ENCODE measurements at places on chromosomes 2 and 18.

- DNase-seq, result no peak
Measured at GRCh38 chr18:58302811-58303210, 258.8 kb downstream of the NEDD4L start.

DNA sequence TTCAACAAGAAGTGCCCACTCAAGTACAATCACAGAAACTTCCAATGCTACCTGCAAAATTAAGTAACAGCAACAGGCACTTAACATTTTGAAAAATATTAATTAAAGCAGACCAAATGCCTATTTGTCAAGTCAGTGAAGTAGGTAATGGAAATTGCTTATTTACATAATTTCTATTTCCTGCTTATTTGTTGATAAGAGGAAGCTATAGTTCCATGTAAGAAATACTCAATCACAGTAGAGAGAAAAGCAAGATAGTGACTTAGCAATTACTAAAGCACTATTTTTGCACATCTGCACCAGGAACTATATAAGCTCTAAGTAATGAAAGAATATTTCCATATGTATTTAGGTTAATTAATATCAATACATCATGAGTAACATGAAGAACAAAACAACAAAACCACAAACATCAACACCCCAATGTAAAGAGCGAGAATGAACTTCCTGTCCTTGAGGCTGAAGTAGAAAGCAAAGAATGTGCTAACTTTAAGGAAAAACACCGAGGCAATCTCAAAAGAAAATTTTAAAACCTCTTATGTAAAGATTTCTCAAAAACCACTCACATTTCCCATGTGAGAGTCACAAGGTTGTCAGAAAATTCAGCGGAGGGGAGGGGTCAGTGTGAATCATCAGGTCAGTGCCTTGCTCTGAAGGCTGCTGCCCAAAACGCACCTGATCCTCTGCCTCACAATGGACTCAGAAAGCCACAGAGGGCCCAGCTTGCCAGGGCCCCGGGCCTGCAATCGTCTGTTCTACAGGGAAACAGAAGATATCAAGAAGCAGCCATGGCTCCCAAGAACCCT lies 12.5 kb downstream of the NPC1 start:
- no peak for DNase-seq

DNA sequence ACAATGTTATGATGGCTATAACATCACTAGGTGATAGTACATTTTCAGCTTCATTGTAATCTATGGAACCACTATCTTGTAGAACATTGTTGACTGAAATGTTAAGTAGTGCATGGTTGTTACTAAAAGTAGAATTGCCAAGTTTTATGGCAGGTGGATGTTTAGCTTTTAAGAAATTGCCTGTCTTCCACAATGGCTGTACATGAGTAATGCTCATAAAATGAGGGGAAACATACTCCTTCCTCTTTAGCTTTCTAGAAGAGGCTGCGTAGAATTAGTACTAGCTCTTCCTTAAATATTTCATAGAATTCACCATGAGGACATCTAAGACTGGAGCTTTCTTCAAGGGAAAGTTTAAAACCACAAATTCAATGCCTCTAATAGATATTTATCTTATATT lies 161.0 kb downstream of the TPGS2 start:
- DNase-seq, result no peak

DNA sequence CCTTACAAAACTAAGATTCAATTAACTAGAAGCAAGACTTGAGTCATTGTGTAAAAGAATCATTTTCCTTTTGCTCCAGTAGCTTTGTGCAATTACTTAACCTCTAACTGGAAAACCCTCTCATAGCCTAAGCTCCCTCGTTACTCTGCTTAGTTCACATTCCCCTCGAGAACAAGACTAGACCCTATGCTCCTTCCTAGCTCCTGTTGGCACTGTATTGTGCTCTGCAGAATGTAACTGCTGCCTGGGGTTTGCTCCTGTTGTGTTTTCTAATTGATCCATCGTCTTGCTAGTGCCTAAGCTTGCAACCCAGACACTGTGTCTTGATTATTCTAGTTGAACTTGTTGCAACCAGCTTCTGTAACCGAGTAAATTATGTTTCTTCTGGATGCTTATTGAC lies 347.0 kb downstream of the ZNF804A start:
- no peak for DNase-seq

DNA sequence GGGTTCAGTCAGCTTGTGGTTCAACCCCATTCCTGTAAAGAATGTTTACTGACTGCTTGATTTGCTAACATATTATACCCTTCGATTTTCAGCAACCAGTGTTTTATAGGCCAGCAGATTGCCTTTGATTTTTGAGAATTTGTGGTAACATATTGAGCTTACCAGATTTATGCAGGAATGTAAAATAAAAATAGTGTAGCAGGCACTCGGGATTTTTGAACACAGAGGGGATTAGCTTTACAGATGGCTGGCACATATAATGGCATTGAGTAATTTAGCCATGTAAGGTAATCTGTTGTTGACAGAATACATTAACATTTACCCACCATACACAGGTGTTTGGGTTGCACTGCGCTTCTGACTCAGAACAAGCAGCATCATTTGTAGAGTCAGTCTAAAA lies 354.0 kb downstream of the LRRTM1 start:
- DNase-seq, result no peak

GRCh38 chr2:236998236-236998635 lies 87.5 kb upstream of the COPS8 start:
- DNase-seq, result no peak

DNA sequence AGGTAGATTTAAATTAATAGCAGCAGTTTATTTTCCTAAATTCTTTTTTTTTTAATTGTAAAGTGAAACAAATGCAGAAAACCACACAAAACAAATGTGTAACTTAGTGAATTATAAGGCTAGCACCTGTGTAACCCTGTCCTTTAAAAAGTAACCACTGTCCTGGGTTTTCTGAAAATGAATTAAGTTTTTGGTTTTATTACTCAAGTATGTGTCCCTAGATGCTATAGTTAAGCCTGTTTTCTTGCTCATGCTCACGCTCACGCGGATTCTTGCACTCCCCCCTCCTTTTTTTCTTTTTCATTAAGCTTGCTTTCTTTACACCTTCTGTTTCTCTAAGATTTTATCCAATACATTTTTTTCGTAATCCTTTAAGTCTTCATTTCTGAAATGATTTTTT lies 207.7 kb upstream of the STON1 start:
- no peak for DNase-seq

GRCh38 chr2:134692499-134692898 lies 26.3 kb downstream of the TMEM163 start:
- no peak for DNase-seq

GRCh38 chr2:191170773-191171172 lies 20.0 kb upstream of the STAT4 start:
- no peak for DNase-seq

DNA sequence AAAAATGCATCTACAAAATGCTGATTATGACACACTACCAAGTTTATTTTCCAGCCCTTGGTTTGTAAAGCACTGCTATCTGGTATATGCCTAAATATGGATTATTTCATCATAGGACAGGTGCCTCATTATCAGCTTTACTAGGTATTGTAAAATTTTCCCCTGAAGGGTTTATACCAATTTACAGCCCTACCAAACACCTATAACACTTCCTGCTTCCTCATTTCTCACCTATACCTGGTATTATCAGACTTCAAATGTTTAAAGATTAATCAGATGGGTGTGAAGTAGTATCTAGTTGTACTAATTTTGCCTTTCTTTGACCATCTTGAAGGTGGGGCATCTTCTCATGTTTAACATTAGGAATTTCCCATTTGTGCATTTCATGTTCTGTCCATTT lies 26.8 kb downstream of the RMND5A start:
- no peak for DNase-seq

- DNase-seq, result no peak
Measured at GRCh38 chr18:73975266-73975665, 172.4 kb downstream of the FBXO15 start.

DNA sequence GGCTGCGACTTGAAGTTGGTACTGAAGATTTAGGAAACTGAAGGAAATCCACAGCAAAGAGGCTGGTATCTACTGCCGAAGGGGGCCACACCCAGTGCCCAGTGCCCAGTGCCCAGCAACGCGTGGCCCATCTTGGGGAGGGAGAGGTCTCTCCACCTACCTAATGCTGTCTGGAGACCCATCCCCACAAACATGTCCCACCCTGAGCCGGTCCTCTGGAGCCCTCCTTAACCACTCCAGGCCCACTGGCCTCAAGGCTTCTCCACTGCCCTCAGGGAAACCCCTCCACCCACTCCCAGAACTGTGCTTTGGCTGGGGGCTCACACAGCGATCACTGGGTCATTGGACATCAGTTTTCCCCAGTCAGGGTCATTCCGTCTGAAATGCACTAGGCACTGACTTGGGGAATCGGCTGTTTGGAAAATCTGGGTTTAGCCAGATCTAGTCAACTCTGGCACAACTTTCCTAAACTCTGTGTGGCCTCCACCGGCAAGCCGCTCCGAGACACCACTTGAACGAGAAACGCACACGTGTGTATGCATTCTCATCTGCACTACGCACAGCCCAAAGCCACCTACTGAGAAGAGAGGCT lies 20.1 kb downstream of the GPR55 start:
- no peak for DNase-seq

DNA sequence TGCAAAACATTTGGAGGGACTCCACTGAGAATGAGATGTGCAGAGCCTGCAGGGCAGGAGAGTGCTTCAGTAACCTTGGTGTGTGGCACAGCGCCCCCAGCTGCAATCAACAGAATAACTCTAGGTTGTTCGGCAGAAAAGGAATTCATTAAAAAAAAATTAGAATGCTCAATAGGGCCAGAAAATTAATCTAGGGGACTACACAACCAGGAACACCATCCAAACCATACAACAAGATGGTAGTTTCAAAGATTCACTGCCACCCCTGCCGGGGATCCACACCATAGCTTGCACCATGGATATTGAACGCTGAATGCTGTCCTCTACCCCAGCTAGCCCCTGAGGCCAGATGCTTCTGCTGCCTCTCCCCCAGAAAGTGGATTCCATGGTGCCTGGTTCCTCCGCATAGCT lies 50.1 kb downstream of the THUMPD2 start:
- no peak for DNase-seq

Data from left renal cortex interstitium (tissue), 4 donors.